Body of pancreas (tissue), 4 donors: ENCODE measurements at places on chromosomes 4 and X. TPM values are rescaled to one million over a fixed set of nuclear protein-coding genes. Genes with fewer than 3 reads are reported as not detected.

The TMPRSS11E gene
- 0.78 TPM for total RNA-seq

The PDLIM5 gene
- 44.2 TPM for total RNA-seq

DNA sequence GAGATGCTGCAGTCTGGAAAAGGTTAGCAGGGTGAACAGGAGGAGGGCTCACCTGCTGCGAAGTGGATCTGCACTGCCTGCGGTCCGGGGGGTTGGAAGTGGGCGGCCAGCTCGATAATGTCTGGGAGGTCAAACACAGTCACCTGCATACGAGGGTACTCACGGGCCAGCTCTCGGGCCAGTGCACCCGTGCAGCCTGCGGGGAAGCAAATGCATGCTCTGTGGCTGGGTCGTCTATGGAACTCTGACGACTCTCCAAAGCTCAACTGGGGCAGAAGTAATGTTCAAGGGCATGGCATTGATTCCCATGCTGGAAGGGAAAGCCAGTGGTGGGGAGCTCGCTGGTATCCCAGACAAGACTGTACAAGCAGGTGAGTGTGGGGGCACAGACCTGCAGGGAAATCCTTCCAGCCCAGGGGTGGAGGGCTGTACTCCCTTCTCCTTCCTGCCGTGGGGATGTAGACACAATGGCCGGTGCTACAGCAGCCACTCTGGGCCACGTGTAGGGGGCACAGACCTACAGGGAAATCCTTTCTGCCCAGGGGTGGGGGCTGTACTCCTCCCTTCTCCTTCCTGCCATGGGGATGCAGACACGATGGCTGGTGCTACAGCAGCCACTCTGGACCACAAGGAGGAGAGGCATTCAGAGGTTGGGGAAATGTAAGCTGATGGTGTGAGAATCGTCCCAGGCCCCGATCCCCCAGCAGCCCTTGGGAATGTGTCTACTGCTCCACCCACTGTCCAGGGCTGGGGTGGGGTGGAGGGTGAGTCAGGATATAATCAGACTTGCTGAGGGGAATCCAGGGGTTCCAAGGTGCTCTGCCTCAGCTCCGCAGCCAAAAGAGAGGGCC lies 26.2 kb upstream of the SLC25A6 start:
- DNase-seq: no peak

DNA sequence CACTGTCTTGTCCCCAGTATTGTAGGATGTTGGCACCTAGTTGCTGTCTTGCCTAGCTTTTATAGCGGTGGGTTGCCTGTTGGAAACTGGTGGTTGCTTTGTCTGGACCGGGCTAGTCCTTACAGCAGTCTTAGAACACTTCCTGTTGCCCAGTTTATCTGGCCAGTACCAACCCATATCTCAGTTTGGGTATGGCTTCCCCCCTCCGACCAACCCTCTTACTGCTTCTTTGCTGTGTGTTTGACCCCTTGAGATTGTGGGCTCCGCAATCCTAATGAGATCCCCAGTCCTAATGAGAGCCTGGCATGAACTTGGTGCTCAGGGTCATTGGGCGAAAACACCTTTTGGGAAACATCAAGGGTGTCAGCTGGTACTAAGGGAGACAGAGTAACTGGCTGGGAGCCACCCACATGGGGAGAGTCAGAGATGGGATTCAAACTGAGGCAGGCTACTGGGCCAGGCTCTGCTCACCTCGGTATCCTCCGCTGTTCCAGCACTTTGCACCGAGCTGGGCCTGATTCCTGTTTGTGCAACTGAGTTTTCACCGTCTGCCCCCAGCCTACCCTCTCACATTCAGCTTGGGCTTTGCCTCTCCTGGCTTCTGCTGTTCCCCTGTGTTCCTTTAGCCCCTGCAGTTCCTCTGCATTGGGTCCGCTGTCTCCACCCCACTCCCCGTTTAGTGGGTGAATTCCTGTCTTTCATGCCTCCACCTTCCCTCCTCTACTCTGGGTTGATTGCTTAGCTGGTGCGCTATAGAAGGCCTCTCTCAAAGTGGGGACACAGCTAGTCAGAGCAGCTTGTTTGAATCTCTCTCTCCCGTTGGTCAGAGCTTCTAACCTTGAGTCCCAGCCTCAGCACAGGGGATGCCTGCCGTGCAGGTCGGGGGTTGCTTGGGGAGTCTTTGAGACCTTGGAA lies 1.6 kb downstream of the TBC1D14 start:
- no peak for DNase-seq

GRCh38 chr4:42262701-42263490 lies 110.4 kb upstream of the BEND4 start:
- no peak for DNase-seq
